NCI-H460 (cell line): ENCODE measurements at places on chromosomes 11 and 22. TPM values are rescaled to one million over a fixed set of nuclear protein-coding genes. Genes with fewer than 3 reads are reported as not detected.

MRGPRE gene
- total RNA-seq = not detected in 2 replicates

ZBED4 gene
- 14.0 and 15.5 TPM in 2 replicates for total RNA-seq

UBE2L6 gene
- total RNA-seq = 20.1 and 20.8 TPM in 2 replicates

RASL10A gene
- not detected in 2 replicates for total RNA-seq

KRTAP5-11 gene
- total RNA-seq = not detected in 2 replicates

DEUP1 gene
- not detected in 2 replicates for total RNA-seq

XNDC1N gene
- 2.0 and 3.2 TPM in 2 replicates for total RNA-seq

KCTD17 gene
- total RNA-seq = 3.3 and 4.1 TPM in 2 replicates

OR52H1 gene
- not detected in 2 replicates for total RNA-seq

UCP3 gene
- 0.07 TPM in 1 of 2 replicates, not detected in the other for total RNA-seq

CDON gene
- 3.4 and 3.7 TPM in 2 replicates for total RNA-seq

POU2AF2 gene
- total RNA-seq = not detected in 2 replicates

C11orf87 gene
- total RNA-seq = not detected in 2 replicates

MYBPC3 gene
- 0.05 TPM in 1 of 2 replicates, not detected in the other for total RNA-seq

PKP3 gene
- total RNA-seq = 27.0 and 27.7 TPM in 2 replicates

AGBL2 gene
- total RNA-seq = 0.49 and 2.2 TPM in 2 replicates

ESAM gene
- 0.15 and 0.23 TPM in 2 replicates for total RNA-seq
